ENCODE measurements at places on chromosomes 7 and 10. TPM values are rescaled to one million over a fixed set of nuclear protein-coding genes. Genes with fewer than 3 reads are reported as not detected.

The OPN1SW gene
- not detected for total RNA-seq

The LMOD2 gene
- total RNA-seq: not detected

The RNF148 gene
- total RNA-seq: 1.1 TPM

The KLF14 gene
- total RNA-seq: 0.15 TPM

The PPP1R3A gene
- total RNA-seq: not detected

The CCDC136 gene
- total RNA-seq: 1.6 TPM

The AZGP1 gene
- not detected for total RNA-seq

The AKR1C1 gene
- total RNA-seq: 3.2 TPM

The MYO1G gene
- total RNA-seq: 0.15 TPM

Data from epithelial cell of umbilical artery (primary cell).